ENCODE measurements at places on chromosomes 2 and 18.

GRCh38 chr18:55047546-55047945 lies 88.3 kb upstream of the CCDC68 start:
- no peak for DNase-seq

DNA sequence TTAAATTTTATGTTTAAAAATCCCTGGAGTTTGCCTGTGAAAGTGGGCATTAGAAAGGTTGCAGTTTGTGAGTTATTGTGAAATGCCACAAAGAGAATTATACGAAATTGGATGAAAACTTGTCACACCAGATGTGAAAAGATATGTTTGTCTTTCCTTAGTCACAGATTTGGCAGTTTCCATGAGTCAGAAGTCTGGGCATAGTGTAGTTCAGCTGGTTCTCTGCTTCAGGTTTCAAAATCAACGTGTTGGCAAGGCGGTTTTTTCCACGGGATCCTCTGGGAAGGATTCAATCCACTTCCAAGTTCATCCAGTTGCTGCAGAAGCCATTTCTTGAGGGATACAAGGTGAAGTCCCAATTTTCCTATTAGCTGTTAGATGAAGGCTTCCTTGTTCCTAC lies 658.0 kb upstream of the CDH2 start:
- no peak for DNase-seq

DNA sequence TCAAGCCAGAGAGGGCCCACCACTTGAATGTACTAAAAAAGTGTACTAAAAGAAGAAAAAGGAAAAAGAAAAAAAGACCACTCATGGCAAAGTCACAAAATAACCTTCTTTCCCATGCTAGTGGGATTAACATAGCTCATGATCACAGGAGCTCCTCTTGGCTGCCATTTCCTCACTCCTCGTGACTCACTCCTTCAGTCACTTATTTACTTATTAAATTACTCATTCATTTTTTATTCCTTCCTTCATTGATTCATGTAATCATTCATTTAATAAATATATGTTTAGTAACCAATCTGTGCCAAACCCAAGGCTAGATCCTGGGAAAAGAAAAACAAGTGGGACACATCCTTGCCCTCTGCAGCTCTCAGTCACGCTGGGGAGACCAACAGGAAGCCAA lies 300.5 kb downstream of the INSIG2 start:
- no peak for DNase-seq

- no peak for DNase-seq
Measured at GRCh38 chr2:78077633-78078032, 555.5 kb upstream of the LRRTM4 start.

DNA sequence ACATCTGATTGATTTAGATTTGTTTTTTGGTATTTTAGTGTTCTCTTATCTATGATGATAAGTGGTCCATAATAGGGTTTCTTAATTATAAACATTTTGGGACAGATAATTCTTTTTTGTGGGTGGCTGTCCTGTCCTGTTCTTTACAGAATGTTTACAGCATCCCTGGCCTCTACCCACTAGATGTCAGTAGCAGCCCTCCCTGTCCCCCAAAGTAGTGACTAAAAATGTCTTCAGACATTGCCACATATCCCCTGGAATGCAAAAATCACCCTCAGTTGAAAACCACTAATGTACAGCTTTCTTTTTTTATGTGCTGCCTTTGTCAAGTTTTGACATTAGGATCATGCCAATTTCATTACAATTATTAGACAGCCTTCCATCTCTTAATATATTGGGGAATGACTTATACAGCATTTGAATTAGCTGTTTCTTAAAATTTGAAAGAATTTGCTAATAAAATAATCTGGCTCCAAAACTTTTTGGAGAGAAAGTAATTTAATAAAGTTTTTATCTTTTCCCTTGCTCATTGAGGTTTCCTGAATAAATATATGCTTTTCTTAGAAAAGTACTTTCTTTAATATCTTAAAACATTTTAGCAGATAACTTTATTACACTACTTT lies 19.5 kb downstream of the WIPF1 start:
- DNase-seq = peak; percentile 54

DNA sequence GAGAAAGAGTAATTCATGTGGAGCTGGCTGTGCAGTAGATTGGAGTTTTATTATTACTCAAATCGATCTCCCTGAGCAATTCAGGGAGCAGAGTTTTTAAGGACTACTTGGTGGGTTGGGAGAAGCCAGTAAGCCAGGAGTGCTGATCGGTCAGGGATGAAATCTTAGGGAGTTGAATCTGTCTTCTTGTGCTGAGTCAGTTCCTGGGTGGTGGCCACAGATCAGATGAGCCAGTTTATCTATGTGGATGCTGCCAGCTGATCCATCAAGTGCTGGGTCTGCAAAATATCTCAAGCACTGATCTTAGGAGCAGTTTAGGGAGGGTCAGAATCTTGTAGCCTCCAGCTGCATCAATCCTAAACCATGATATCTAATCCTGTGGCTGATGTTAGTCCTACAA lies 17.0 kb upstream of the UGT1A8 start:
- DNase-seq = no peak

GRCh38 chr2:125615438-125615837 lies 1040.5 kb upstream of the GYPC start:
- no peak for DNase-seq

DNA sequence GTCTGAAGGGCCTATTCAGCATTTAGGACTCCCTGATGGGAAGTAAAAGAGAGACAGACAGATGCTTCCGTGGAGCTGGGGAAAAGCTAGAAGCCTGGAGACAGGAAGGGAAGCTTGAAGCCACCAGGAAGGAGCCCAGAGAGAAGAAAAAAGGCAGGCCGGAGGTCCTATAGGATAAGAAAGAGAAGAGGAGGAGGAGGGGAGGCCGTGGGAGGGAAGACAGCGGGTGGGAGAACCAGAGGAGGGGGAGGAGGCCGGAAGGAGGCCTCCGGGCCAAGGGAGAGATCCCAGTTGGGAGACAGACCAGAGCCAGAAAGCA lies 107.1 kb upstream of the PKDCC start:
- no peak for DNase-seq

- DNase-seq = peak; percentile 3
Measured at GRCh38 chr2:191571163-191571769, 106.7 kb upstream of the NABP1 start.

GRCh38 chr2:152036611-152037469 lies 62.0 kb downstream of the CACNB4 start:
- DNase-seq = peak; percentile 34

GRCh38 chr2:197324801-197325200 lies 14.2 kb upstream of the ANKRD44 start:
- no peak for DNase-seq

- DNase-seq = no peak
Measured at GRCh38 chr2:56806924-56807323, 623.1 kb downstream of the CCDC85A start.
